ENCODE measurements at places on chromosomes 7 and 10. TPM values are rescaled to one million over a fixed set of nuclear protein-coding genes. Genes with fewer than 3 reads are reported as not detected.
A peak's percentile ranks its signal among the peaks of the same experiment; 100 is the strongest.

Gene SEMA3E
- 0.41 TPM for total RNA-seq

Gene ADRA2A
- total RNA-seq: 0.45 TPM

Gene SLC18A2
- 0.27 TPM for total RNA-seq

Gene PLXNA4
- total RNA-seq: 0.88 TPM

Gene CNNM1
- total RNA-seq: not detected

Gene EN2
- total RNA-seq: 0.21 TPM

- peaks cover 7% of the 10 kb centered on the region for H3K27me3 ChIP-seq
- no peaks in the 10 kb centered on the region for H3K4me1 ChIP-seq
- peak within 1 kb of the TSS; percentile 47 for H3K4me3 ChIP-seq
- no peak within 1 kb of the TSS for H3K27ac ChIP-seq
- DNase-seq: peak; percentile 34
- no peaks in the 10 kb centered on the region for H3K36me3 ChIP-seq
Observed at GRCh38 chr7:98869597-98870120, at the start of gene TMEM130. TSS of gene TMEM130 (minus strand) at chr7:98870014. CDS start at chr7:98869861, 153 bp downstream.

DNA sequence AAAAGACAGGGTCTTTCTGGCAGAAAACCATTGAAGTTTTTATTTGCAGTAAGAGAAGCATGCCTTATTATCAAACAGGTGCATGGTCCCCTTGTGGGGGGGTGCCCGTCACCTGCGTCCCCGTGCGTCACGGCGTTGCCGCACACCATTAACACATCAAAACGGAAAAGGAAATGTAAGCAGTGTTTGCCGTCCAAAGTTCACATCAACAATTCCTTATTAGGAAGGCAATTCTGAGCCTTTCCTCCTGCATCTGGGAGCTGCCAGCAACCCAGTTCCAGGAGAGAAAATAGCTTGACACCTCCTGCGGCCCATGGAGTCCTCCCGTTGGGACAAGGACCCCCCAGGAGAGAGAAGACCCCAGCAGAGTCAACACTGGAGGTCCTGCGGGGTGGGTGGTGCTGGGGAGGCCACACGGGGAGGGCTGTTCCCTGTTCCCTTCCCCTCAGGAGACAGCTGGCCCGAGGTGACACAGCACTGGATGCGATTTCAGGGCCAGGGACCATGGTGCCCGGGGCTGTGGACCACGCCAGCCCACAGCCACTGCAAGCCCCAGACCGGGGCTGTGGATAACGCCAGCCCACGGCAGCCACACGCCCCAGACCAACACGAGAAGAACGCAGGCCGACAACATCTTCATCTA, 39.5 kb downstream of the DIP2C start:
- H3K27me3 ChIP-seq: no peaks in the 10 kb centered on the region
- peaks cover 37% of the 10 kb centered on the region for H3K4me1 ChIP-seq
- H3K27ac ChIP-seq: peak overlapping the region; percentile 58

GRCh38 chr10:75773231-75773780, 341.9 kb downstream of the LRMDA start:
- no peak for DNase-seq
- no peaks in the 10 kb centered on the region for H3K27me3 ChIP-seq
- peaks cover 4% of the 10 kb centered on the region for H3K4me1 ChIP-seq
- H3K36me3 ChIP-seq: no peaks in the 10 kb centered on the region

DNA sequence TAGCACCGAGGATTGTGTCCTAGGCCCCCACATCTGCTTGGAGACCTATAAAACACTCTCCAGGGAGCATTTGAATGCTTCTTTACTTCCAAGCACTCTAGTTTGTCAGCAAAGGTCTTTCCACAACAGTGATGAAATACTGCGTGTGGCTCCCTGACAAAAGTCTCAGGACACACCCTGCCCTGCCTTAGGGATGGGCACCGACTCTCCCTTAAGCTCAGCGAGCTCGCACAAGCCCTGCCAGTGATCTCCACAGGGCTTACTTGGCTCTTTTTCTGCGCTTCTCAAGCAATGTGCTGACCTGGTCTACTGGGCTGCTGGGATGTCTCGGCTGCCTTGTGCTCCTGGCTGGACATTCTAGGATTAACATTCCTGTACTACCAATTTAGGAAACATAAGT, 84.3 kb upstream of the MPP7 start:
- no peak overlapping the region for H3K27ac ChIP-seq
- no peak for DNase-seq
- peaks cover 8% of the 10 kb centered on the region for H3K4me1 ChIP-seq
- H3K4me3 ChIP-seq: no peak overlapping the region
- H3K27me3 ChIP-seq: no peaks in the 10 kb centered on the region

- H3K36me3 ChIP-seq: no peaks in the 10 kb centered on the region
- no peak overlapping the region for H3K27ac ChIP-seq
- no peaks in the 10 kb centered on the region for H3K4me1 ChIP-seq
- no peak overlapping the region for H3K4me3 ChIP-seq
- no peak for DNase-seq
Observed at GRCh38 chr10:12608761-12609160, 259.4 kb downstream of the CAMK1D start.

GRCh38 chr7:158707610-158708009, 3.0 kb upstream of the NCAPG2 start:
- DNase-seq: no peak
- H3K36me3 ChIP-seq: no peaks in the 10 kb centered on the region
- H3K27ac ChIP-seq: no peak overlapping the region
- H3K27me3 ChIP-seq: no peaks in the 10 kb centered on the region

GRCh38 chr7:39088730-39089593, 111.3 kb downstream of the POU6F2 start:
- no peak overlapping the region for H3K4me3 ChIP-seq
- H3K4me1 ChIP-seq: no peaks in the 10 kb centered on the region
- peaks cover 9% of the 10 kb centered on the region for H3K27me3 ChIP-seq
- no peak overlapping the region for H3K27ac ChIP-seq
- DNase-seq: no peak

GRCh38 chr7:114740941-114741340, 181.0 kb upstream of the MDFIC start:
- no peak for DNase-seq
- H3K4me1 ChIP-seq: no peaks in the 10 kb centered on the region
- H3K4me3 ChIP-seq: no peak overlapping the region

DNA sequence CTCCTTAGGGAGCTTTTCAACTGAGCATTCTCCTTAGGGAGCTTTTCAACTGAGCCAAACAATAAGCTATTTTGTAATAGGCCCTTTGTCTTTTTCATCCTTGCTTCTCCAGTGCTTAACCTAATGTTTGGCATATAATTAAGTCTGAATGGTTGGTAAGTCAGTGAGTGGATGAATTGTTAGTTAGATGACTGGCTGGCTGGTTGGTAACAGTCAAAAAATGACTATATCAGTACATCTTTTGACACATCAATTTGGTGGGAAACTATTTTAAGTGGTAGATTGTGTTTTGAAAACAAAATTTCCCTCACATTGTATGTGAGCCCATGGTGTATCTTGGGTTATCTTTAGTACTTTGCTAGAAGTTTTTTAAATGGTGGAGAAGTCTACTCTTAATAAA, 16.4 kb downstream of the ING3 start:
- H3K36me3 ChIP-seq: peaks cover 77% of the 10 kb centered on the region
- no peak overlapping the region for H3K27ac ChIP-seq
- DNase-seq: no peak

- H3K36me3 ChIP-seq: no peaks in the 10 kb centered on the region
- peak; percentile 67 for DNase-seq
- H3K4me3 ChIP-seq: no peak overlapping the region
- no peaks in the 10 kb centered on the region for H3K27me3 ChIP-seq
- H3K4me1 ChIP-seq: no peaks in the 10 kb centered on the region
- H3K27ac ChIP-seq: no peak overlapping the region
Observed at GRCh38 chr7:29289156-29290021, 94.8 kb downstream of the CHN2 start.

- H3K27ac ChIP-seq: peak overlapping the region; percentile 83
- no peaks in the 10 kb centered on the region for H3K4me1 ChIP-seq
- DNase-seq: peak; percentile 57
- H3K36me3 ChIP-seq: no peaks in the 10 kb centered on the region
Observed at GRCh38 chr7:120856621-120857352, 1.2 kb downstream of the TSPAN12 start.

- no peak overlapping the region for H3K27ac ChIP-seq
- no peaks in the 10 kb centered on the region for H3K36me3 ChIP-seq
- no peak for DNase-seq
- H3K27me3 ChIP-seq: no peaks in the 10 kb centered on the region
Observed at GRCh38 chr7:34751725-34752643, 94.0 kb downstream of the NPSR1 start.

- no peak overlapping the region for H3K4me3 ChIP-seq
- DNase-seq: no peak
- no peaks in the 10 kb centered on the region for H3K27me3 ChIP-seq
- H3K36me3 ChIP-seq: peaks cover 14% of the 10 kb centered on the region
- H3K4me1 ChIP-seq: no peaks in the 10 kb centered on the region
Observed at GRCh38 chr7:33089142-33089541, 20.1 kb downstream of the RP9 start.

GRCh38 chr10:86801995-86802394, 45.6 kb downstream of the BMPR1A start:
- no peak overlapping the region for H3K4me3 ChIP-seq
- H3K27me3 ChIP-seq: no peaks in the 10 kb centered on the region
- peaks cover 16% of the 10 kb centered on the region for H3K4me1 ChIP-seq
- H3K36me3 ChIP-seq: no peaks in the 10 kb centered on the region
- DNase-seq: no peak

GRCh38 chr7:7103343-7104313, 78.7 kb upstream of the C1GALT1 start:
- H3K4me1 ChIP-seq: no peaks in the 10 kb centered on the region
- H3K27ac ChIP-seq: no peak overlapping the region

- no peak overlapping the region for H3K4me3 ChIP-seq
- no peak for DNase-seq
- no peaks in the 10 kb centered on the region for H3K36me3 ChIP-seq
Observed at GRCh38 chr7:98038321-98038720, 48.3 kb upstream of the OCM2 start.

- H3K4me3 ChIP-seq: peak overlapping the region; percentile 90
- DNase-seq: no peak
- no peaks in the 10 kb centered on the region for H3K27me3 ChIP-seq
- peak overlapping the region; percentile 97 for H3K27ac ChIP-seq
- no peaks in the 10 kb centered on the region for H3K36me3 ChIP-seq
- H3K4me1 ChIP-seq: peaks cover 21% of the 10 kb centered on the region
Observed at GRCh38 chr10:58265249-58265648, 2.4 kb downstream of the IPMK start.

DNA sequence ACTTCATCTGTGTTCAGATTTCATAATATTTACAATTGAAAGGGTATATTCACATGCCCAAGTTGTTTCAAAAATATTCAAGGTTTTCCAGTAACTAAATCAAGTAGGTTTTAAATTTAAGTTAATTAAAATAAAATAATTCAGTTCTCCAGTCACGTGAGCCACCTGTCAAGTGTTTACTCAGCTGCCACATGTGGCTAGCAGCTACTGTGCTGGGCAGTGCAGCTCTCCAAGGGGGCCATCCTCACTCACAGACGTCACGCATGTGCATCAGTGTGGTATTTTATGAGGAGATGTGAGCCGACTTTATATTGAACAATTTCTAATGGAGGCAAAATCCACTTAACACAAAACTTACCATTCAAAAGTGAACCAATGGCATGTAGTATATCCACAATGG, 69.7 kb upstream of the CAMK2B start:
- peaks cover 36% of the 10 kb centered on the region for H3K4me1 ChIP-seq
- no peak overlapping the region for H3K4me3 ChIP-seq
- no peak overlapping the region for H3K27ac ChIP-seq
- no peaks in the 10 kb centered on the region for H3K27me3 ChIP-seq
- H3K36me3 ChIP-seq: peaks cover 3% of the 10 kb centered on the region

- no peak overlapping the region for H3K27ac ChIP-seq
- no peaks in the 10 kb centered on the region for H3K36me3 ChIP-seq
- no peak for DNase-seq
- no peaks in the 10 kb centered on the region for H3K27me3 ChIP-seq
Observed at GRCh38 chr10:37436357-37436756, 311.0 kb downstream of the ANKRD30A start.

- H3K4me3 ChIP-seq: no peak overlapping the region
- H3K27me3 ChIP-seq: no peaks in the 10 kb centered on the region
- no peaks in the 10 kb centered on the region for H3K36me3 ChIP-seq
Observed at GRCh38 chr7:120190109-120190508, 82.9 kb upstream of the KCND2 start.

DNA sequence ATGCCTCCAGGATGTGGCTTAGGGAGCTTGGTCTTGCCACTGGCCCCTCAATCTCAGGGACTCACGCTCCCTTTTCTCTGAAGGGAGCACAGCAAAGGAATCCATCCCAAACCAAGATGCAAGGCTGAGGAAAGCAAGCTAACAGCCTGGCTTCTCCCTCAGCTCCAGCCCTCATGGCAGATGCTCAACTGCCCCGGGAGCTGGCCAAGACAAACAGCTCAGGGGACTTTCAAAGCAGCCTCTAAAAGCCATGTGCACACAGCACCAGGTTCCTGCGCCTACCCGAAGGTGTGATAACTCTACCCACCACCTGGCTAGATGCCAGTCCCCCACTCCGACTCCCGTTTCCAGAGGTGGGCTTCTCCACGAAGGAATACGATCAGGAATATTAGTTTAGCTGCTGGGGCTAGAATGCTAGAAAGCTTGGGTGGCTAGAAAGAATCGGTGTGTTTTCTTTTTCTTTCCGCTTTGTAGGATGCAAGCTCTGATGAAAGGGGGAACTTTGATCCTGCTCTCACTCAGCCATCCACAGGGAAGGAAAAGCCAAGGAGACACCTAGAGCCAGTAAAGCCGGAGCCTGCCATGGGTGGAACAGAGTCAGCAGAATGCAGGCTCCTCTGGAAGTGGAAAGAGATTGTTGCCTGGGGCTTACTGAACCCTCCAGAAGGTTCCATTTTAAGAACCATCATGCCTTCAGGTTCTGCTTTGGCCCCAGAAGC, 89.0 kb upstream of the FGFR2 start:
- no peaks in the 10 kb centered on the region for H3K4me1 ChIP-seq
- H3K27ac ChIP-seq: no peak overlapping the region
- DNase-seq: no peak
- H3K27me3 ChIP-seq: no peaks in the 10 kb centered on the region

DNA sequence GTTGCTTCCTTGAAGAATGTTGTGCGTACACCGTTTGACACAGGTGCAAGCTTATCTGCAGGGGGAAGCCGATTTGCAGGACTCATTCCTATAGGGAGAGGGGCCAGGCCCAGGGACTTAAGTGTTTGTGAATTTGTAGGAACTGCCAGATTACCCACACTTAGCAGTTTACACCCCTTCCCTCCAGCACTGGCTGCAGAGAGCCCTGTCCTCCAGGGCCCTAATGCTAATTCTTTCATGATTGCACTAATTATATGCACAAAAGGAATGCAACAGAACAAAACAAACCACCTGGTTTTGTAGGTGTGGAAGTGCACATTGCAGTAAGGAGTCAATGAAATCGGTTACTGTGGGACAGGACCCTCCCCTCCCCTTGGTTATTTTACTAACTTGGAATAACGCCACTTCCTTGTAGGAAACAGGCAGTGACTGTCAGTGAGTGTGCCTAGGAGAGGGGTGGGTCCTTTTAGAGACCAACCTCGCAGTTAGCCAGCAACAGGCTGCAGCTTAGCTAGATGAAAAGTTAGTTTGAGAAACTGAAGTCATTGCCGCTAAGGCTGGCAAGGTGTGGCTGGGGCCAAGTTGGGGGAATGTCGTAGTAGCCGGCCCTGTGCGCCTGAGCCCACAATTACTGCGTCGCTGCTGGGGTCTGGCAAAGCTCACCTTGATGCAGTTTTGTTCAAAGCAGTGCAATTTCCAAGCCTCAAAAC, 60.6 kb downstream of the CUX1 start:
- no peaks in the 10 kb centered on the region for H3K36me3 ChIP-seq
- no peak overlapping the region for H3K4me3 ChIP-seq
- H3K27ac ChIP-seq: no peak overlapping the region
- H3K4me1 ChIP-seq: peaks cover 71% of the 10 kb centered on the region
- H3K27me3 ChIP-seq: no peaks in the 10 kb centered on the region

GRCh38 chr7:149325248-149325647, 63.3 kb downstream of the ZNF783 start:
- peaks cover 9% of the 10 kb centered on the region for H3K27me3 ChIP-seq
- no peaks in the 10 kb centered on the region for H3K36me3 ChIP-seq
- no peak for DNase-seq
- H3K4me1 ChIP-seq: no peaks in the 10 kb centered on the region
- H3K27ac ChIP-seq: no peak overlapping the region
- no peak overlapping the region for H3K4me3 ChIP-seq

Measured in psoas muscle (tissue), 8 donors.